Spinal cord (tissue), 10 donors: ENCODE measurements at places on chromosomes 5 and 9.

GRCh38 chr5:97115932-97116331 lies 26.5 kb downstream of the LIX1 start:
- no peak for DNase-seq

GRCh38 chr5:139378941-139379361 lies 4.1 kb downstream of the SLC23A1 start:
- DNase-seq: no peak

- no peak for DNase-seq
Observed at GRCh38 chr5:169091396-169091980, 209.5 kb downstream of the SLIT3 start.

DNA sequence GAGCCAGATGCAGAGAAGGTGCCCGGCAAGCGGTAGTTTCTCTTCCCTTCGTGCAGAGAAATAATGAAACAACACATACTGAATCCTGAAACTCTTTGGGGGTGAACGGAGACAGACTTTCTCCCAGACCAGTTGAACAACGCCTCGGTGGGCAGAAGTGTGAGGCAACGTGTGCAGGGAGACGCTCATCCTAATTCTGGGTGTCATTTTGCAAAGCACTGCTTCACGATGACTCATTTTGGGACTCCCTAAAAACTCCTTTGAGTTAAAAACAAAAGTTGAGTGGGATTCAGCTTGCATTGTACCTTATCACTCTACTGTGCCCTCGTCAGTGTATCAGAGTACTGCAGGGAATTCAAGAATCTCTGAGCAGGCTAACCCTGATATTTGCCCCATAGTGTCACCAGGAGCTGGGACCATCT lies 3.5 kb upstream of the NEK6 start:
- no peak for DNase-seq

- DNase-seq: no peak
Observed at GRCh38 chr5:35129921-35130485, 82.3 kb upstream of the AGXT2 start.

DNA sequence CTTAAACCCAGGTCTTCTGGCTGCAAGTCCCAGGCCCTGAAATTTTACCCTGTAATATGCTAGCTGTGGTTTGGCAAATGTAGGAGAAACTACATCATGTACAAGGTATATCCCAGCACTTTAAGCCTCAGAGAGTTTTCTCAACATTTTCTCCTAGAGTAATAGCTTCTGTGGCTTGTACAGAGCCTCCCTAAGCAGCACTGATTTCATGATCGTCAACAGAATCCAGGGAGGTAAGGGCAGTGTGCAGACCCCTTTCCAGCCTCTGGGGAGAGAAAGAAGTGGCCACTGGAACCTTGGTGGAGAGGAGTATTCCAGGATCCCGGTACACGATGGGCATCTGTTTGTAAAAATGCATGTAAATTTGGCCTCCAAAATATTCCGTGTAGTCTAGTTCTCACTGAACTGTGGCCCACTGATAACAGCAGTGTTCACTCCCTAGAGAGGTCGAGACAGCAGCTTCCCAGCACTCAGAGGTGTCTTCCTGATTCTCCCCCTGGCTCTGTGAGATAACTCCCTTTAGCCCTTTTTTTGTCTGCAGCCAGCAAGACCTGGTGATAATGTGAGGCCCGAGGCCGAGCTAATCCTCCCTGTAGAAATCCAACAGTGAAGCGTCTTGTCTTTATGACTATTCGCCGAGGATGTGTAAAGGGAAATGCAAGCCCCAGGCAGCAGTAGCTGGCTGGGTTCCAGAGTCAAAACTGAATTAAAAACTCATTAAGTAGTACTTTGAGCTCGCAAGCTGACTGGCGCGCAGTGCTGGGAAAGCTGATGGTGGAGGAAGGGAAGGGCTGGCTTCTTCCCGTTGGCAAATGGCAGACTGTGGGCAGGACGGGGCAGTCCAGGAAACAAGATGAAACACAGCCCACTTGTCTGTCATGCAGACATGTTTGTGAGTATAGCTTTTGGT lies 59.0 kb downstream of the MAP1B start:
- no peak for DNase-seq

- no peak for DNase-seq
Observed at GRCh38 chr5:150195736-150196485, 6.0 kb downstream of the SLC6A7 start.

- no peak for DNase-seq
Observed at GRCh38 chr5:5767286-5767928, 344.9 kb downstream of the ICE1 start.
